Cardiac septum (tissue), 1 donor: ENCODE measurements at places on chromosomes 7 and 10.

GRCh38 chr7:138170959-138171703, 94.9 kb downstream of the AKR1D1 start:
- DNase-seq = no peak

DNA sequence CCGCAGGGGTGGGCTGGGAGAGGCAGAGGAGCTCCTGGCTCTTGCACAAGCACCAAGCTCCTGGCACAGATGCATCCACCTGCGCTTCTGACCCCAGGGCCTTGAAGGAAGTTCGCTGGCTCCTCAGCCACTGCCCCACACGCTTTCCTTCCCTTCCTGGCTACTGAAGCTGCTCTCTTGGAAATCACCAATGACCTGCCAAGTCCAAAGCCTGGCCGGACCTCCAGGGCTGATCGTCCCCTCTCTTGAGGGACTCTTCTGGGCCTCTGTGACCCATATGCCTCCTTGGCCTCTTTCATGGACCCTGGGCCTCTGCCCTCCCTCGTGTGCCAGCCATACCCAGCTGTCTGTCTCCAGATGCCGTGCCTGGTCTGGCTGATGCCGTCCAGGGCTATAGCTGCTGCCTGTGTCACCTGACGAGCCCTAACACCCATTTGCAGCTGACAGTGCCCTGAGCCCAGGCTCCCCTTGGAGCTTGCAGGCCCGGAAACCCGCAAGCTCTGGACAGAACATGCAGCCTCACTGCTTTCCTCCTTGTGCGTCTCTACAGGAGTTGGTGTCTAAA, 113.4 kb downstream of the PRKAG2 start:
- no peak for DNase-seq

DNA sequence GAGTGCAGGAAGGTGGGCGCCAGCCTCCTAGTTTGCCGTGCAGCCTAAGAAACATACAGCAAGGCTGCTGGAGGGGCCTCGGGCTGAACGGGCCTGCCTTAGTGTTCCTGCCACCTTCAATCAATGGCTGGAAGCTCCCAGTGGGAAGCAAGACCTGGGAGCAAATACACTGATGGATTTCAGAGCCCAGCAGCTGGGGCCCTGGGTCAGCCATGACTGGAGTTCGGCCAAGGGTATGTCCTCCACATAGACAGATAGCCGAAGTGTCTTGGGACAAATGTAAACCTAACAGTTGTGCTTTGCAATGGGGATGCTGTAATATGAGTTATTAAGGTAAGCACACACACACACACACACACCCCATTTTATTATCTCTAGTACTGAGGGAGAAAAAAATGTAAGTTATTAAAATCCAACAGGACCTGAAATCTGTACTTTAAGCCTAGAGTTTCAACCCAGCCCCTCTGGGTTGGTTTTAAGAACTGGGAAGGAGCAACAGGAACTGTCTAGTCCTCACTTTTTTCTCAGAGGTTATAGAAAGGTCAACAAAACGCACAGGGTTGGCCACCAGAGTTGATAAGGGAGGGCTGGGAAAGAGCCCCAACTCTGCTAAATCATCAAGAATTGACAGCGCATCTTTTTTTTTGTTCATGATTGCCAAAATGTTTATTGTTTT, 50.0 kb upstream of the CELF2 start:
- DNase-seq = no peak

DNA sequence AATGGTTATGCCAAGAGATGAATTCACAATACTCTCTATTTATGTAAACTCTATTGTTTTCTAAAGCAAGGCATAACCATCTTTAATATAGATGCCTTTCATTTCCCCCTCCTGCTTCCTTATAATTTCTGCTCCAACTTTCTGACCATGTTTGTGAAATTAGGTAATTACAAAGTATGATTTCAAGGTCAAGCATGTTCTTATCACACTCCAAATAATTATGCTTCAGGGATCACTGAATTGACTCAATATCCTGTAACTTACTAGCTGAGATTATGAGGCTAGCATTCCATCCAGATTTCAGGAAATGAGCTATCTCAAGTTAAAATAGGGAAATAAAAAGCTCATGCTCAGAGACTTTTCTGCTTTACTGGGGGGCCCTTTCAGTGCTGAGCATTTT, 655.9 kb upstream of the IGFBP3 start:
- no peak for DNase-seq

DNA sequence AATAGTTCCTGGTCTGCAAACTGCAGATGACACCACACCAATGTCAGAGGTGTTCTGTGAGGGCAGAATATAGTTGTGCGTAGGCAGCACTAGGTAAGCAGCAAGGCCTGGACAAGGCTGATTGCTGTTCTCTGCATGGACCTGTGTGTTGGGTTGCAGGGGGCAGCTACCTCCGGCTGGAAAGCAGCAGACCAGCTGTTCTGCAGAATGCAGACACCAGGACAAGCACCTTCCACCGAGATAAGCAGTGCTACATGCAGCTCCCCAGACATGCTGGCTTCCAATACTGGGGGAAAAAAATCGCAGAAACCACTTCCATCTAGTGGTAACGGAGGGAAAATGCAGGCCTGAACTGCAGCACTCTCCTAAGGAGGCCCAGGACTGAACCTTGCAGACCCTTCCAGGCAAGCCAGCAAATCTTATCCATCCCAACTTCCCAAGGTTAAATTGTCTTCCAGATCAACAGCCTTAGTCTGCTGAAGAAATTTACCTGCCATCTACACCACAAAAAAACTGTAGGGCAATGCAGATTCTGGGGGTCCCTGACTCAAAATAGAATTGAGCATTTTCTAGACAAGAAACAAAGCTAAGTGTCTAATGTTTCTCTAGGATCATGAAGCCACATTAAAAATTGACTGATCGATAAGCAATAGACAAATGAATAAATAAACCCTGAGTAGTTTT, 50.5 kb upstream of the COBL start:
- no peak for DNase-seq

- no peak for DNase-seq
Observed at GRCh38 chr7:94491410-94491809, 18.2 kb upstream of the CASD1 start.

- no peak for DNase-seq
Observed at GRCh38 chr7:114050571-114050970, 131.8 kb upstream of the PPP1R3A start.

GRCh38 chr10:1709161-1709560, 28.2 kb downstream of the ADARB2 start:
- no peak for DNase-seq

GRCh38 chr10:44242826-44243225, 142.1 kb downstream of the CXCL12 start:
- no peak for DNase-seq

- no peak for DNase-seq
Observed at GRCh38 chr7:74627661-74628411, 29.7 kb upstream of the GTF2I start.

GRCh38 chr10:9294865-9295264, 1240.4 kb downstream of the GATA3 start:
- DNase-seq = no peak

DNA sequence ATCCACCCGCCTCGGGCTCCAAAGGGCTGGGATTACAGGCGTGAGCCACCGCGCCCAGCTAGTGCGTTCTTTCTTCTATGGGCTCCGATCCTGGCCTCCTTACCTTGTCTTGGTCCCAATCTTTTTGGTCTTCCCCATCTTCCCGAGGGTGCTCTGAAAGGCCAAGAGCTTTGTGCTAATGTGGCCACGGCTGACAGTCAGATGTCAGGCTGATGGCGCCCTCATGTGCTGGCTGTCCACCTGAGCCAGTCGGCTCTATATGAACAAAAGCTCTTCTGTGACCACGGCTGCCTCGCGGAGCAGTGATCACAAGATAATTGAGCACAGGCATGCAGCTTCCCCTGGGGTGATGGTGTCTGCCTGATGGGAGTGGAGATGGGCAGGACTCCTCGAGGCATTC, 11.0 kb upstream of the AHCYL2 start:
- DNase-seq = no peak

DNA sequence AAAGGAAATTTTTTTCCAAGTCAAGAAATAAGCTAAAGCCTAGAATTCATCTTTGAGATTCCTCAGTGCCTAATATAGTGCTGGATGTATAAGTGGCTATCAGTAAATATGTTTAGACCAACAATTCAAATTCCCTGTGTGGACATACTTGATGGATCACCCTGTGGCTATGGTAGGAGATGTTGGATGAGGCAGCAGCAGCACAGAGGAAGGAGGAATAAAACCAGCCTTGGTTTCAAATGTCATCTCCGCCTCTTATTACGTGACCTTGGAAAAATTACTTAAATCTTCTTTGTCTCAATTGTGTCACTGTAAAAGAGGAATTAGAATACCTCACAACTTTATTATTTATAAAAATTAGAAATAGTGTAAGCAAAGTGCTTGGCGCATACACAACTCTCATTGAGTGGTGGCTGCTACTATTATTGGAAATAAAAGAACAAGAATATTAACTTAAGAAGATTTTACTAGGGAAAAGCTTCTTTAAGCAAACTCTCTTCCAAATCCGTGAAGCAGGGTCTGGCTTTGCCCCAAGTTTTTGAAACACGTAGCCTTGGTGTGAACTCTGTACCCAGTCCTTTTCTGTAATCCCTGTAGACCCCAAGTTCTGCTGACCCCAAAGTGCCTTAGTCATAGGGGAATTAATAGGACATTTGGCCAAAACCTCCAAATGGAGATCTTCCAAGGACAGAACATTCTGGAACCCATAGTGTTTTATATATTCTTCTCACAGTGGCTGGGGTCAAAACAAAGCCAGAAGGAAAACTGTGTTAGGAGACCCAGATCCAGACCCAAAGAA, 283.8 kb downstream of the PTEN start:
- DNase-seq = no peak

GRCh38 chr7:154827007-154827406, 175.9 kb downstream of the PAXIP1 start:
- DNase-seq = no peak

DNA sequence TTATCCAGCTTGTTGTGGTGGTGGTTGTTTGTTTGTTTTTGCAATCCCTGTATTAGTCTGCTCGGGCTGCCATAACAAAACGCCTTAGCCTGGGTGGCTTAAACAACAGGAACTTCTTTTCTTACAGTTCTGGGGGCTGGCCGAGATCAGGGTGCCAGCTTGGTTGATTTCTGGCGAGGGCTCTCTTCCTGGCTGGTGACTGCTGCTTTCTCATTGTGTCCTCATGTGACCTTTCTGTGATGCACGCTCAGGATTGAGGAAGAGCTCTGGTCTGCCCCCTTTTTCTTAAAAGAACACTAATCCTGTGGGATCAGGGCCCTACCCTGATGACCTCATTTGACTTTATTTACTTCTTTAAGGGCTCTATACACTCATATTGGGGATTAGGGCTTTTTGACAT, 107.1 kb upstream of the NRP1 start:
- no peak for DNase-seq

DNA sequence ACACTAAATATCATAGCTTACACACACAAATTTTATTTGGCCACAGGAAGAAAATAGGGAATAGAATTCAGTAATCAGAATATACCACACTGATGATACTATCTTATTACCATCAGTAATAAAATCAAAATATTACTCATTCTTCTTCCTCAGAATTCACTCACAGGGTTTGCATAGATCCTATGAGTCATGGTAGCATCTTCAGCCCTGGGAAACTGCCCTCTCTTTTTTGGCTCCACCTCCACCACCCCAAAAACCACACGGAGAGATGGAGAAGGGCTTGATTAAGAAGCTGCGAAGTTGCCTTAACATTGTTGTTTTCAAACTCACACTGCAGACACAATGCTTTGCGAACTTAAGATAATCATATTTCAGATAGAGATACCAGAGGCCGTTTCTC, 154.1 kb upstream of the AHR start:
- DNase-seq = no peak

GRCh38 chr10:78551184-78552005, 517.4 kb upstream of the ZMIZ1 start:
- no peak for DNase-seq

GRCh38 chr10:117635826-117636225, 93.3 kb downstream of the EMX2 start:
- DNase-seq = no peak

GRCh38 chr7:50791938-50792341, 9.2 kb upstream of the GRB10 start:
- DNase-seq = no peak

- DNase-seq = no peak
Observed at GRCh38 chr10:124059551-124059950, 33.8 kb downstream of the CHST15 start.

DNA sequence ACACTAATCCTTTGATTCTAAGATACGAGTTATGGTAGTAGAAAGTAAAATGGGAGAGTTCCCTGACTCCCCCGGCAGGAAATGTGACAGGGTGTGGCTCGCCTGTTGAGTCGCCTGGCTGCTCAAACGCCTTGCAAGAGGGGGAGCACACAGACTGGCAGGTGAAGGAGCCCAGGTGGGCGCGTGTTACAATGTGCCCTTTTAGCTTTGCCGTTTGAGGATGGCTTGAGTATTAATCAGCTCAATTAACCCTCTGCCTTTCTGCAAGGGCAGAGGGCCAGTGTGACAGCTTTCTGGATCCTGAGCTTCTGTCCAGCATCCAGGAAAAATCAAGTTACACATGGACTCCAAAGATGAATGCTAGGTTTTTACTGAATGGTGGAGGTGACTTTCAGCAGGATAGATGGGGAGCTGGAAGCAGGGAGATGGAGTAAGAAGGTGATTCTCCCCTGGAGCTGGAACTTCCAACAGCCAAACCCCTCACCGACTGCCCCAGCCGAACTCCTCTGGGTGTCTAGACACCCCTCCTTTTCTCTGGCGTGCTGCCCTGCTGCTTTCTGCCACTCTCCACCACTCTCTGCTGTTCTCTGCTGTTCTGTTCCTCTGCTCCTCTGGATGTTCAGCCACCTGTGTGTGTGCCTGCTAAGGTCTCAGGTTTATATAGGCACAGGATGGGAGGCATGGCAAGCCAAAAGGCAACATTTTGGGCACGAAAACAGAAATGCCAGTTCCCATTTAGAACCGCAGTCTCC, 548.8 kb upstream of the KCND2 start:
- DNase-seq = no peak

- peak; percentile 89 for DNase-seq
Observed at GRCh38 chr7:150450491-150451001, at the start of gene GIMAP8. Gene GIMAP8 (plus strand): TSS chr7:150450630. CDS start chr7:150466699, 16,069 bp downstream.

DNA sequence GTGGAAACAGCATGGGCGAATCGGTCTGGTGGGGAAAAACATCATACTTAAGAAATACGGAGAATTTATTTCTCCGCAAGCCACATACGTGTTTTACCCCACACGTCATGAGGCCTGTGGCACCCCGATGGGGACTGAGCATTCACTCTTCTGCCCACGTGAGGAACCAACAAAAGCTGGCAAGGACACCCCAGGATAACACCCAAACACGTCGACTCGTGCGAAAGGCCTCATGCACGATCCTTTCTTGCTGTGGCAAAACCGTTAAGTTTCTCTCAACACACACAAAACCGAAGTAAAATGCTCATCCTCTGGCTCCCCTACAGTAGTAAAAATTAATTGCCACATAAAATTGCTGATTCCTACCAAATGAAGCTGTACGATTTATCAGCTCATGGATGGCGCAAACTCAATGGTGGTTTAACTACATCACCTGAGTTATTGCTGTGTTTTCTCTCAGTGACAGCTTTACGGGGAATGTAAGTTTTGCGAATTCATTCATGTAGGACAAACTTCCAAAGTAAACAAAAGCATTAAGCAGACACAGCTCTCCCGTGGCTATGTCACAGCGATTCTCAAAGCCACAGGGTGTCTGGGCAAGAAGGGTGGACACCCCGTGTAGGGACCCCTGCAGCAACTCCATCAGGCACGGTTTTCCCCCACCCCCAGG, 97.0 kb downstream of the CTBP2 start:
- DNase-seq = no peak
